Left ventricle myocardium superior (tissue), 1 donor: ENCODE measurements at places on chromosomes 4 and X. TPM values are rescaled to one million over a fixed set of nuclear protein-coding genes. Genes with fewer than 3 reads are reported as not detected.

GRCh38 chr4:128454881-128455280 is 167.3 kb upstream of the PGRMC2 start:
- no peak for DNase-seq

- DNase-seq: no peak
Measured at GRCh38 chr4:154562697-154563254, at the start of gene FGB. FGB (plus strand) TSS chr4:154563011; CDS start chr4:154563019, 8 bp downstream.

DMRTC1B gene
- not detected for total RNA-seq

SLC4A4 gene
- 25.6 TPM for total RNA-seq

MAGEB6B gene
- not detected for total RNA-seq

DNA sequence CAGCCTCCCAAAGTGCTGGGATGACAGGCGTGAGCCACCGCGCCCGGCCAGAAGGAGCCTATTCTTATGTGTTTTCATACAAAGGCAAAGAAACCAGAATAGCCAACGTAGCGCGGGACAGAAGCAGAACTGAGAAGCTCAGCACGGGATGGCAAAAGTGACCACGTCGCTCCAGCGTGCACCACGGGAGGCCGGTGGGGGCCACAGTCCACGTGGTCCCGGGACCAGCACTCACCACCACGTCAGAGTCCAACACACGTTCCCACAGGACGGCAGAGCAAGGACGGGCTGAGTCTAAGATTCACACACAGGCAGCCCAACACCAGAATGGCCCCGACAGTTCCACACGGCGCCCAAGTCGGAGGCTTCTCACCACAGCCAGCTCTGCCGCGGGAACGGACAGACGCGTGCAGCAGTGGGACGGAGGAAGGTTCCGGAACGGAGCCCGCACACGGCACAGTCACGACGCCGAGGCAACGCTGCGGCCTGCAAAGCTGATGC is 18.8 kb upstream of the GTPBP6 start:
- peak; percentile 23 for DNase-seq

GRCh38 chr4:120718979-120719566 is 203.5 kb downstream of the PRDM5 start:
- no peak for DNase-seq

DNA sequence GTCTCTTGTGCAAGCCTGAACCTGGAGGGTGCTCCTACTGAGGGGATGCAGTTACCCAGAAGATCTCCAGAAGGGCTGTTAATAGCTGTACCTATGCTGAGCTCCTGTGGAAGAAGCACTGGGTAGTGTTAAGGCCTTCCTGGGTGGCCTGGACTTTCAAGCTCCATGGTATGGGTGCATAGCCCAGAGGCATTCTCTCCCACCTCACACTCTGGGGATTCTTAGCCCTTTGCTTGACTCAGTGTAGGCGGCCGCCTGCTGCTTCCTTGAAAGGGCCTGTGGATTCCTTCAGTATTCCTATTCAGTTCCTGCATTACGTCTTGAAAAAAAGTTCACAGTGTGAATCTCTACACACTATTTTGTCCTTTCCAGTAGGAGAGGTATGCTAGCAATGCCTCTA is 235.7 kb upstream of the MAGEB16 start:
- no peak for DNase-seq

DNA sequence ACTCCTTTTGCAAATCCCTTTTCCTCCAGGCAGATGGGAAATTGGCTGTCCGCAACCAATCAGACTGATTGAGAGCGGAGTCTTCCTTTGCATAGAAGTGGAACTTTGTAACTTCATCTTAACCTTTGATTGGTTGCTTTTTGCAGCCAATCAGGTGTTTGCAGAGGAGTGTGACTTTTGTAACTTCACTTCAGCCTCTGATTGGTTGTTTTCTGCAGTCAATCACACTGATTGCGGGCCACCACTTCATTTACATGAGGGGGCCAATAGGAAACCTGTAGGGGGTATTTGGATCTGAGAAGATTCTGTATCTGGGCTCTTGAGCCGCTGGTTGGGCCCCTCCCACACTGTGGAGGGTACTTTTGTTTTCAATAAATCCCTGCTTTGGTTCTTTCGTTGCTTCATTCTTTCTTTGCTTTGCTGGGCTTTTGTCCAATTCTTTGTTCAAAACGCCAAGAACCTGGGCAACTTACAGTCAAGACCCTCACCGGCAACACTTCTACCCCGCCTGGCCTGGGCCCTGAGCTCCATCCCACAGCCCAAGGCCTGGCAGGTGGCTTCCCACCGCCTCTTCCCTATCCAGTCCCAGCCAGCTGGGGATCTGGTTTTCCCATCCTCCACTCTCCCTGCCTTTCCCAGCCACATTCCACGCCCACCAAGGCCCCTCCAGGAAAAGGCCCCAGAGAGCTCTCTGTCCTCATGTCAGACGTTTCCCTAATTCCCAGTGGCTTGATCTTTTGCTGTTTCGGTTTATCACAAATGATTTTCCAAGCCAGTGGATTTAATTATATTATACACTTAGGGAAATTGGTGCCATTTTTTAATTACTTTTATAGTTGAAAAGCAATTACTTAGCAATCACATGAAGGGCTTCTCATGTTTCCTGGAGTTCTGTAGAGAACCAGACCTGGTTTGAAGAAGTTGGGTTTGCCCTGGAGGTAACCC is 110.2 kb upstream of the STX18 start:
- no peak for DNase-seq

GRCh38 chr4:19575924-19576323 is 675.8 kb upstream of the SLIT2 start:
- no peak for DNase-seq

DNA sequence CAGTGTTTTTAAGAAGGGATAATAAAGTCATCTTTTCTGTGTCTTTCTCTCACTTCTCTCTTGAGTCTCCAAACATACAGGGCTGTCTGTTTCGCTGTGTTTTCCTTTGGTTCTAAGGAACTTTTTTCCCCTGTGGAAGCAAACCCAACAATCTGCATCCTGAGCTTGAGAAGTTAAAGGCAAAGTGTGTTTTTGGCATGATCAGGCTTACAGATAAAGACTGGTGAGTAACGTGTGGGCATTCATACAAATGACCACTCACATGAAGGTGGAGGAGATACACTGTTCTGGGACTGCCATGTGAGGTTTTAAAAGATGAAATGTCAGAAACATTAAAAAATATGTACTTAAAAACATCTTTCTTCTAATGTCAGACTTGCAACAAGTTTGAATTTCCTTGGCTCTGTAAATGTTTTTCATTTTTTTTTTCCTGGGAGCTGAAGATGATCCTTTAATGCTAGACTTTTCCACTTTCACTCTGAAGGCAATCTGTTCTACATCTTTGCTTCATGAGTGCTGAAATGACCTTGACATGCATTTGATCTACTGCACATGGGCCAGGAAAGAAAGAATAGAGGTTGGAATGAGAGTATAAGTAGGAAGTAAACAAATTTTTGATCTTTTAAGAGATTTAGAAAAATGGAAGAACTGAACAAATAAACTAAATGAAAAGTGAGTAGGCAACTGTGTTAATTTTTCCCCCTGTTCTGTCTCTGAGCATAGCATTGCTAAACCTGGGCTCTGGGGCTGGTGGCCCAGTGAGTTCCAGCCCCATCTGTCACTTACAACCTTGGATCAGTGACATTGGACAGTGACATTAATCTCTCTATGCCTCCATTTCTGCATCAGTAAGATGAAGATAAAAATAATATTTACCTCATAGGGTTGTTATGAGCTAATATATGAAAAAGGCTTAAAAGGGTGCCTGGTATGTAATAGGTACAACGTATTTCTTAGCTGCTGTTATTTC is 151.1 kb upstream of the TBC1D9 start:
- no peak for DNase-seq

- DNase-seq: peak; percentile 43
Measured at GRCh38 chrX:75784680-75785491, at the start of gene MAGEE2. MAGEE2 (minus strand) TSS chrX:75785254; CDS start chrX:75785051, 203 bp downstream.

TAF7L gene
- not detected for total RNA-seq

PNMA6A gene
- 1.9 TPM for total RNA-seq

DNA sequence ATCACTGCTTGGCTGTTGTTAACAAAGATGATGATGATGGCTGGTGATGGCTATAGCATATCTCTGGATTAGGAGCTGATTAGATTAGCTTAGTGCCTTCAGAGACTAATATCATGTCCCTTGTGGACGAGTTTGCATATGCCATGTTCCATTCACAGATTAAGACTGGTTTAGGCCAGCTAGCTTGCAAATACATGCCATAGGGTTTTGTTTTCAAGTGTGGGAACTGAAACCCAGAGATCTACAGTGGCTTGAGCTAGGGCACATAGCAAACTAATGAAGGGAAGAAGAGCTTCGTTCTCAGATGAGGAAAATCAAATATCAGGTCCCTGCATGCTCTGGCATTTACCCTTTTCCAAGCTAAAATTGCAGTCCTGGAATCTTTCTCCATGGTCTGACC is 492.3 kb downstream of the MAGEE1 start:
- no peak for DNase-seq

HHIP gene
- total RNA-seq: not detected

DNA sequence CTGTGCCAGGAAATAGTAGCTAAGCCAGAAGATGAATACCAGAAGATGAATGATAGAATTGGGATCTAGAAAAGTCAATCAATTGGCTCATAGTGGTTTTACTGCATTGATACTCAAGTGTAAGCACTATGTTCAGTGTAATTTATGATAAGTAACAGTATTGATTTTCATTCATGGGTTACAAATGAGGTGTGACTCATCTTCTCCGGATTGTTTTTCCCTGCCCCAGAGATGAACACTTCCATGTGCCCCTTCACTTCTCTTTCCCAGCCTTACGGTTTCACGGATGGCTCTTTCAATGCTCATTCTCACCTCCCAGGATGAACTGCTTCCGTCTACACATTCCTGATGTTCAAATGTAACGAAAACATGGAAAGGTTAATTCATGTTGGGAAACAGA is 9.8 kb upstream of the GUCY1B1 start:
- DNase-seq: no peak

NLRP2B gene
- not detected for total RNA-seq

GRCh38 chr4:4969298-4969697 is 50.0 kb downstream of the CYTL1 start:
- peak; percentile 58 for DNase-seq

GRCh38 chrX:120753413-120754251 is 122.0 kb downstream of the CT47B1 start:
- no peak for DNase-seq

FUNDC2 gene
- 389 TPM for total RNA-seq

- DNase-seq: peak; percentile 22
Measured at GRCh38 chrX:55521687-55522086, 32.0 kb upstream of the USP51 start.

PRDM8 gene
- 1.0 TPM for total RNA-seq

TLR8 gene
- total RNA-seq: 1.4 TPM

SPARCL1 gene
- 354 TPM for total RNA-seq

PAGE2 gene
- total RNA-seq: not detected

DNA sequence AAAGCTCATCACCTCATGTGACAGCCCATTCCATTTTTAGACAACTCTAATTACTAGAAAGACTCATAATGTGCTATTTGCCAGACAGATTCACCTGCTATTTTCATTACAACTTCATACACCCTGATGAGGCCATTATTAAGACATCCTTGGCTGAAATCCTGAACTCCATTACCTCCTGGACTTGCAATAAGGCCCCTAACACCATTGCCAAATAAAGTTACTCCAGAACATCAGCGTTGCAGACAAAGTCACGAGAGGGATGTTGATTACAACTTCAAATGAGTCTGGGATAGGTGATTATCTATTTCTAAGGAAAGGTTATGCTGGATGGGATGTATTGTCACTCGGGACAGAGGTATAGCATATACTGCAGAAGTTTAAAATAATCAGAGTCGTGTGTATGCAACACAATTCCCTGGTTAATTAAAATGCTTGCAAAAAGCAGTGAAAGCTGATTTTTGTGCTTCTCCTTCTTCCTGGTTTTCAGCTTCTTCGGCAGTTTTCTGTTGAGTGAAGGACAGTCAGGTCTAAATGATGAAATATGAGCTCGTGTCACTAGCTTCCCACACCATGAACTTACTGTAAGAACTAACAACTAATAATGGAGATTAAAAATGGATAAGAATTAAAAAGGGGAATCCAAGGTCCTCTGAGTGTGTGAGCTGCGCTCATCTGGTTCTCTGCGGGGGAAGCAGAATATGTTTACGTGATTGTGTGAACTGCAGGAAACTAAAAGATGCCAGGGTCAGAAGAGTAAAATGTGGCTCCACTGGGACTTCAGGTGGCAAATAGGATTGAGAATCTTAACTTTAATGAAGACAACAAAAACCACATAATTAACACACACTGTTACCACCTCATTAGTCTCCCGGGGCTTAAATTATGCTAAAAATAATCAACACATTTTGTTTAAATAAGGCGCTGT is 17.6 kb upstream of the SOD3 start:
- DNase-seq: no peak

GRCh38 chrX:11836284-11836683 is 78.2 kb downstream of the MSL3 start:
- DNase-seq: no peak

SMARCAD1 gene
- 10.9 TPM for total RNA-seq

FGFR3 gene
- 1.7 TPM for total RNA-seq

DNA sequence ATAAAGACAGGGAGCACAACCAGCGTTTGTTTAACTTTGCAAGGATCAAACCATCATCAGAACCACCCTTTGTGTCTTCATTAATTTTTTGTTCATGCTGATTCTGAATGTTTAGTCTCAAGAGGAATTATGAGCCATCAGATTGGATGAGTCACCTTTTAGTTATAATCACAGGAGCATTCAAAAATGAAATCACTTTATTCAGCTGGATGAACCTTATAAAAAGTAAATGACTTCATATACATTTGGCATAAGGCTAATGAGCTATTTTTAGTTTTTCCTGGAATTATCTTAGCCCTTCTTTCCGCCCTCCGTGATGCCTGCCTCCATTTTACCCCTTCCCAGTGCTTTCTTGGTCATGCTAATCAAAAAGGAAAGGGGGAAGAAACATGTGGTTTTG is 103.6 kb downstream of the SORBS2 start:
- no peak for DNase-seq

DNA sequence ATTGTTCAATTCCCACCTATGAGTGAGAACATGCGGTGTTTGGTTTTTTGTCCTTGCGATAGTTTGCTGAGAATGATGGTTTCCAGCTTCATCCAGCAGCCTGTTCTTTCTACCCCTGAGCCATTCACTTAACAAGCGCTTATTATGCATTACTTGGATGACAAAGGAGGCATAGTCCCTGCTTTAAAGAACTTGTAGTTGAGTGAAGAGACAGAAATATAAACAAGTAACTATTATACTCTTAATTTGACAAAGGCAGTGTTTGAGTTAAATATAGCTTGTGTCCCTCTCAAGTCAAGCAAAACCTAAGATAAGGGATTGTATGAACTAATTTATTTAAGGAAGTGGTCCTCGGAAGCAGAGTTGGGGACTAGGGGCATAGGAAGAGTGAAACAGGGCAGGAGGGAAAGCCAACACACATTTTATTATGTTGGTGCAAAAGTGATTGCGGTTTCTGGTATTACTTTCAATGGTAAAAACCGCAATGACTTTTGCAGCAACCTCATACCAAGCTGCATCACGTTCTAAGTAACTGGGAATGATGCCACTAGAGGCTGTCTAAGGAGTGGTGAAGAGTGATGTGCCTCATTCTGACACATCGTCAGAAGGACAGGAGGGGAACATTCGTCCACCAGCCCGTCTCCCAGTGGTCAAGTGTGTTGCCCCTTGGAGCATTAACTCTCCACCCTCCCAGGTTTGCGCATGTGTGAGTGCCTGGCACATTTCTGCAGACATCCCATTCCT is 41.8 kb downstream of the QDPR start:
- DNase-seq: no peak

GRCh38 chr4:79209081-79209480 is 116.8 kb downstream of the NAA11 start:
- DNase-seq: no peak
